ENCODE measurements at places on chromosomes 6 and 20.

- no peak for DNase-seq
Observed at GRCh38 chr20:51800872-51801121, 1.5 kb downstream of the SALL4 start.

DNA sequence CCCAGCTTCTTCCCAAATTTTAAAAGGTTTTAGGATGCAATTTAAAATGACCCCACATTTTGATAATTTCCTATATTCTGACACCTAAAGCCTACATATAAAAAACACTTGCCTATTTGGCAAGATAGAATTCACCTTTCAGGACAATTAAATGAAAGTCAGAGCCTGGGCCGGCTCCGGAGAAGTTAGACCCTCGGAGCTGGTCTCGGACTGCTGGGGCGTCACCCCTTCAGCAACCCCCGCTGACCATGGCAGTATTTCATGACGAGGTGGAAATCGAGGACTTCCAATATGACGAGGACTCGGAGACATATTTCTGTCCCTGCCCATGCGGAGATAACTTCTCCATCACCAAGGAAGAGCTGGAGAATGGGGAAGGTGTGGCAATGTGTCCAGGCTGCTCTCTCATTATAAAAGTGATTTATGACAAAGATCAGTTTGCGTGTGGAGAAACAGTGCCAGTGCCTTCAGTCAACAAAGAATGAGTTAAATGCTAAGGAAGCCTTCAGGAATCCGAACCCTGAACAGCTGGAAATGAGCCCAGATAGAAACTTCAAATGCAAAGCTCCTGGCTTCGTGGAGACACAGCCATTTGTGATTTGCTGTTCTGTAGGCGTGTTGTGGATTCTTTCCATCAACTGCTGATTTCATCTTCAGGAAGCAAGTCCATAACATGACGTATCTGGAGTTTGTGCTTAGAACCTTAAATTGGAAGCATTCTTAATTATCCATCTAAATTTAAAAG lies 16.0 kb downstream of the TCFL5 start:
- no peak for DNase-seq

DNA sequence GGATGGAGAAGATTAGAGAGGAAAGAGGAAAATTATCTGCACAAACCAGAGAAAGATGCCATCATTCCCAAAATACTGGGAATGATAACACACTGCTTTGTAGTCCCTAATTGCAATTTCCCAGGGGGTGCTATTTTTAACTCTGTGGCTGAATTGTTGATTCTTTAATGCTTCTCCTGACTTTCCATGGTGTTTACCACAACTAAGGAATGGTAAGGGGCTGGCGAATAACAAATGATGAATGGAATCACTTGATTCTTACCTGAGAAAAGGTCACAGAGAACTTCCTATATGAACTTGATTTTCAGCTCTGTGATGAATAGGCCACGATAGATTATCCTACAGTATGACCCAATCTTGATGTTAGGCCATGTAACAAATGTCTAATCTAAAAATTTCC lies 22.0 kb upstream of the IGF2R start:
- DNase-seq = no peak

GRCh38 chr6:65908065-65908464 lies 201.0 kb upstream of the EYS start:
- no peak for DNase-seq

DNA sequence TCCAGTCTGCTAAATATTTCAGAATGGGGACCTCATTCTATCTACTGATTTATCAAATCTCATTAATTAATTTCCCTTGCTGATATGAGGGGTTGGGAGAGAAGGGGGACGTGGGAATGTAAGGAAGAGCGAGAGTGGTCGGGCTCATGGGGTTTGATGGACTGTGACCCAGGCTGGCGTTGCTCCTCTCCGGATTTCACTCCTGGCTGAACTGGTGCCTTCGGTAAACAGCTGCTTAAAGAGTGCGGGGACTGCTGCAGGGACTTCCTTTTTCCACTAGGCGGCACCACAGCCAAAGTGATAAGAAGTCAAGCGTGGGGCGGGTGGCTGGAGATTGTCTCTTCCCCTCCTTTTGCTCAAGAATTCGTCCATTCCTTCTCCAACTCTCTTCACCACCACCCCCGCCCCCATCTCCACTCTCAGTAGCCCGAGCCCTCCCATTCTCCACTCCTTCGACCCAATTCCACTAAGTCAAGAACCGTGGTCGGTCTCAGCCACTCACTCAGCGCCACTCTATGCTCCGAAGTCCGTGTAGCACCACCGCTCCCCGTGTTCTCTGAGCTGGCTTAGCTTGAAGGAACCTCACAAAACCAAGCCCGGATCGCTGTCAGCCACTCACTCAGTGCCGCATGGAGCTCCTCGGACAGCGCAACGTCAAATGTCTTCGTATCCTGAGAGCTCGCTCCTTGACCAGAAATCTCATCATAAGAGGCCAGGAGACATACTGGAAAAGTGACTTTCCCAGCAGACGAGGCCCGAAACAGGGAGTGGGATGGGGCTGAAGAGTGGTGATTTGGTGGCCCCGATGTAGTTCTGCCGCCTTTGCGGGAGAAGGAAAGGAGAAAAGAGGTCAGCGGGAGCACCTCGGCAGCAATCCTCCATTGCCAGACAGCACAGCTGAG lies 9.7 kb downstream of the TRIM31 start:
- DNase-seq = peak; percentile 62

- no peak for DNase-seq
Observed at GRCh38 chr20:4949833-4950178, 51.5 kb downstream of the SLC23A2 start.

GRCh38 chr6:11595903-11596302 lies 58.4 kb downstream of the TMEM170B start:
- no peak for DNase-seq

- no peak for DNase-seq
Observed at GRCh38 chr6:155346957-155347356, 32.7 kb upstream of the TFB1M start.

DNA sequence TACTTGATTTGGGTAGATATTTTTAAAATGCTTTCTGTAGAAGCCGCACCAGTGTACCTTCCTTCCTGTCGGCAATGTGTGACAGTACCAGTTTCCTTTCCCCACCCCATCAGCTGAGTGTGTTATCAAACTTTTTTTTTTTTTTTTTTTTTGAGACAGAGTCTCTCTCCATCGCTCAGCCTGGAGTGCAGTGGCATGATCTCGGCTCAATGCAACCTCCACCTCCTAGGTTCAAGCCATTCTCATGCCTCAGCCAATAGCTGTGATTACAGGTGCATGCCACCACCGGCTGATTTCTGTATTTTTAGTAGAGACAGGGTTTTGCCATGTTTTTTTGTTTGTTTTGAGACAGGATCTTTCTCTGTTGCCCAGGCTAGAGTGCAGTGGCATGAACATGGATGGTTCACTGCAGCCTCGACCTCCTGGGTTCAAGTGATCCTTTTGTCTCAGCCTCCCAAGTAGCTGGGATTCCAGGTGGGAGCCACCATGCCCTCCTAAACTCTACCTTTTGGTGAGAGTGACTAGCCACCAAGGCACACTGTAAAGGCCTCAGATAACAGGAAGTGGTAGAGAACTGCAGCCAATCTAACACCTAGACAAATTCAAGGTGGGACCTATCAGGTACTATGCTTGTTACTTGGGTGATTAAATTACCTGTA lies 26.5 kb upstream of the ZBTB22 start:
- no peak for DNase-seq

DNA sequence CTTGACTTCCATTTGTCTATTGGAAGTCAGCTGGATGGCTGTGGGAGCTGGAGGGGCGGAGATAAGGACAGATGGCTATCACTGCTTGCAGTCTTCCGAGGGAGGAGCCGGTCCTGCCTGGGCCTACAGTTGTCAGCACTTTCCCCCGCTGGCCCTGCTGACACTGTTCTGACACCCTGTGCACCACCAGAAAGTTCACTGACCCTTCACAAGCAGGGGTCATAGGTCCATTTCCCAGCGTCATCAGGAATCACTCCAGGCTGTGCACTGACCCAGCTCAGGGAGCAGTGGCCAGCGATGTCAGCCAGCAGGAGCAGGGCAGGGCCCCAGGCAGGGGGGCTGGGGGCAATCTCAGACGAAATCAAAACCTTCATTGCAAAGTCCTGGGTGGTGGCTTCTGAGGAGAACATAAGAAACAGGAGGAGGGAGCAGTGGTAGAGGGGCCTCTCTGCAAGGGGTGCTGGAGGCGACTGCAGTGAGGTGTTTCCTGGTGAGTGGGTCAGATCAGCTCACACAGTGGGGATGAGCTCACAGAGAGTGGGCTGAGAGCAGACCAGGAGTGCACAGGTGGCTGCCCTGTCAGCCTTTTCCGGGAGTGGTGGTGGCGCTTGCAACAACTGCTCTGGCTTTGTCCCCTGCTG lies 26.5 kb upstream of the PLEKHG1 start:
- DNase-seq = no peak

- DNase-seq = no peak
Observed at GRCh38 chr6:33927616-33928015, 123.8 kb upstream of the MLN start.

DNA sequence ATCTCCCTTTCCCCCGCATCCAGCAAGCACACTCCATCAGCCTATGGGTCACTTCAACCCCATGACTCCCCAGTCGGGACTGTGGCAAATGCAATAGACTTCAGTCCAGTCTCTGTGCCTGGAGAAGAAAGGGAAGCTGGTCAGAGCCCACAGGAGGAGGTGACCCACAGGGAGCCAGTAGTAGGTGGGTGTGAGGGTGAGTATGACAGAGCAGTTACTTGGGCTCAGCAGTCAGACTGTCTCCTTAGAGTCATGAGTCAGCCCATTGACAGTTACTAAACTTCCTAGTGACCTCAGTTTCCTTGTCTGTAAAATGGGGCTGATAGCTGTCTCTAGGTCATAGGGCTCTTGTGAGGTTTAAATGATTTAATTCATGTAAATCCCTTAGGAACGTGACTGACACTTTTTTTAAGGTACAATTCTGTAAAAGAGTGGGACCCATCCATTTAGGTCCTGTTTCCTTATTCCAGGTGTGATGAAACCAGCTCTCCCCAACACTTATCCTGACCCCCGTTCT lies 33.9 kb upstream of the HLA-C start:
- no peak for DNase-seq

DNA sequence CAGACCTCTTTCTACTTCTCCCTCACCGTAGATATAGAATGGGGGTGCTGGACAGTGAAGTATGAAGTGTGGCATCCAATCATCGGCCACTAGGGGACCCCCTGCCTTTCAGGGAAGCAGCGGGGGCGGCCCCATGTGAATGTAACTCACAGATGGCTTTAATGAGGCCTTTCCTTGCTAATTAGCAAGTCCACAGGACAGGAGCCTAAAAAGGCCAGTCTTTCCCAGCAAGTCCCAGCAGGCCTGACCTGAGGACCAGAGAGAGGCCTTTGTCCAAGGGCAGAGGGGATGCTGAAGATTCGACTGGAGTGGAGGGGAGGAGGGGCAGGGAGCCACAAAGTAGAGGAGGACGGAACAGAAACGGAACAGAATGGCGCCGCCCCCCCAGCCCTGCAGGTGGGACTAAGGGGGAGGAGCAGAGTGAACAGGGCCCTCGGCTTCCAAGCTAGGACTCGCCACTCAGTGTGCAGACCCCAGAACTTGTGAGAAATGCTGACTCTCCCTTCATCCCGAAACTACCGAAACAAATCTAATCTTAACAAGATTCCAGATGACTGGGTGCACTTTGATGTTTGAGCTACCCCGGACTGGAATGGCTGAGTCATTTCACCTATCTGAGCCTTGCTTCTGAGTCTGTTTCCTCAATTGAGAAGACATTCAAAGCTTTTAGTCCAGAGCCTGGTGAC lies 5.8 kb downstream of the C6orf132 start:
- no peak for DNase-seq

GRCh38 chr20:51661609-51662178 lies 106.5 kb downstream of the ATP9A start:
- no peak for DNase-seq

- no peak for DNase-seq
Observed at GRCh38 chr6:103142902-103143301, 1716.8 kb downstream of the HACE1 start.

DNA sequence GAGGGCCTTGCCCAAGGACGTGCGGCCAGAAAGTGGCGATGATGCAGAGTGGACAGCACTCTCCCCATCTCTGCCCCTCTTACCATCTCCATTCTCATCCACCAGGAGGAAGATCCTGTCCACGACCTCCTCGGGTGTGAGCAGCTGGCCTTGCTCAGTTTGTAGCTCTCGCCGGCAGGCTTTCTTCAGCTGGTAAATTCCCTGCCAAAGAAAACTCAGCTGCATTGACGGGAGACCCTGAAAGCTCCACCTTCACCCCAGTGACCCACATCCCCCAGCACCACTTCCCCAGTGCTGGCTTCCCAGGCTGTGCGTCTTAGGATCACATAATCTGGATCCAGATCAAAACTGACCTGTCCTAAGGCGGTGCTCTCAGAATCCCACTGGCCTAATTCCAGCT lies 9.2 kb downstream of the GUCA1B start:
- no peak for DNase-seq

DNA sequence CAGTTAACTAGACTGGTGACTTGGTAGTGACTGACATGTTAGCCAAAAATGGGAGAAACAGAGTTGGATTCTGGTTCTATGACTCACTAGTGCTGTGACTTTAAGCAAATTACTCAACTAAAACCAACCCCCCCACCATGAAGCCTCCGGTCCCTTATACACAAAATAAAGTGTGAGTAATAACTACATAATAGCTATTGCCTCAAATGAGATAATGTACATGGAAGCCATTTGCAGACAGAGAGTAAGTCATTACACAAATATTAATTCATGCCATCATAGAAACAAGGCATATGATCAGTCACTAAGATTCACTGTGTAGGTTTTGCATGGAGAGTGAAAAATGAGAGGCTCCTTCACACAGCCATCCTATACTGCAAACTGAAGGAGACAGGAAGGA lies 111.9 kb downstream of the HIVEP2 start:
- DNase-seq = no peak

DNA sequence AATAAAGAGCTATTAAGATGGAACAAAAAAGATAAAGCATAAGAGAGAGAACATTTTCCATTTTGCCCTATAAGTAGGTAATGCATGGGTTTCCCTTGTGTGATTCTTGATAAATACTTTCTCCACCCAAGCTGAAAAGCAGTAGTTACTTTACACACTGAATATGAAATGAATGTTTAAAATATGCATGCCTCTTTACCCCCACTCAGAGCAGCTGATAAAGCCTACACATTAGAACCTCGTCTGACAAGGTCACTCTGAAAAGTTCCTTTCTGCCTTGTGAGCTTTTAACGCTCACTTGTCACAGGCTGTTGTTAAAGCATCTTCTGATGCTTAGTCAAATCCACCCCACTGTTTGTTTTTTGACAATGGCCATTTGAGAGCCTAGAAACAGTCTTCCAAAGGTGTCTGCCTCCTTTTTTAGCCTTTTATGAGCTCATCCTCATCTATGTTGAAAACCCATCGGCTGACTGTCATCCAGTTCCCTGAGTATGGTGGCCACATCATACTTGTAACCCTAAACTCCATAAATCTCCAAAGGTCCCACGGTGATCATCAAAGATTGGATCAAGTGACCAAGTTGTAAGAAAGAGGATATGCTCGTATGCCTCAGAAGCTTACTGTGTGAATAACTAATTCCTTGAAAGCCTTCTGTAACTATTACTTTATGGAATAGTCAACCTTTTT lies 102.8 kb downstream of the ATXN1 start:
- DNase-seq = no peak

DNA sequence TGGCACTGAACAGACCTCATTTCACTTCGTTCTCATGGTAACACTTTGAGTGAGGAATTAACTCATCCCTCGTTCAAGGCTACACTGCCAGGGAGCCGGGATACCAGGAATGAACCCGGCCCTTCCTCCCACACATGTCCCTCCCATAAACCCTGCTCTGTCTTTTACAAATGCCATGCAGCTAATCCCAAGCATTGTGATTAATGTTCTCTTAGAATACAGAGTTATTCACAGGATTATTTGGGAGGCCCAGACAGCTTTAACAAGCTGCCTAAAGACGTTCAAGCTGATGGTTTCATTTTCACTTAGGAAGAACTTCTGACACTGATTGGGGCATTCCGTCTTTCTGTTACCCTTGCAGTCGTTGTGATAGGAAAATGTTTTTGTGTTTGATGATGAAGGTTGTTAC lies 42.5 kb upstream of the CD83 start:
- DNase-seq = no peak
